ENCODE measurements at places on chromosomes 11 and 22.

DNA sequence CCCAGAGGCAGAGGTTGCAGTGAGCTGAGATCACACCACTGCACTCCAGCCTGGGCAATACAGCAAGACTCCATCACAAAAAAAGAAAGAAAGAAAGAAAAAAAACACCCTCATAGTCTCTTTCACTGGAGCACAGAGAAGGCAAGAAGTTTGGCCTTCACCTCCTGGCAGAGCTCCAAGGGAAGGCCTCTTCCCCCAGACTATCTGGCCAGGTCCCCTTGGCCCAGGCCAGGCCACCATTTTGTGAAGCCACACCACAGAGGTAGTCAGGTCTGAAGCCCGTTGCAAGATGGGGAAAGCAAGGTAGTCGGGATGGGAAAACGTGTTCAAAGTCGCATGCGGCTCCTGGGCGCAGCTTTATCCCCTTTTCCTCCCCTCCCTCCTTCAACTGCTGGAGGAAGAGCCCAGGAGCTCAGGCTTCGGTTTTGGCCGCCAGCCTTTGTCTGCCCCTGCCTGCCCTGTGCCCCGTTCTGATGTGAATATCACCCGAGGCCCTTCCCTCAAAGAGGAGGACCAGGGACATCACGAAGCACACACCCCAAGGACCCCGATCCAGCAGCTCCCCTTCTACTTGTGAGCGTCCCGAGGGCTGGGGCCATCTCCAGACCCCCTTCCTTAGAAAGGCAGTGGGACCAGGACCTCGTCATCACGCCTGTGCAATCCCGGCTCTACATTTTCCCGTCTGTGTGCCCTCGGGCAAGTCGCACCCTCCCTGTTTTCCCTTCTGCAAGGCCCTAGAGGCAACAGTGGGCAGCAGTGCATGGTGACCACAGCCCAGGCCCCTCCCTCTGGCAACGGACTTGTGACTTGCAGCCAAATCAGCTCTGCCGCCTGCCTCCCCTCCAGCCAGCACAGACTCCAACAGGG is 17.7 kb downstream of the CABP7 start:
- DNase-seq: no peak

- no peak for DNase-seq
Measured at GRCh38 chr11:3201112-3201581, 17.5 kb downstream of the MRGPRG start.

- no peak for DNase-seq
Measured at GRCh38 chr22:19265779-19266178, 25.7 kb downstream of the CLTCL1 start.

DNA sequence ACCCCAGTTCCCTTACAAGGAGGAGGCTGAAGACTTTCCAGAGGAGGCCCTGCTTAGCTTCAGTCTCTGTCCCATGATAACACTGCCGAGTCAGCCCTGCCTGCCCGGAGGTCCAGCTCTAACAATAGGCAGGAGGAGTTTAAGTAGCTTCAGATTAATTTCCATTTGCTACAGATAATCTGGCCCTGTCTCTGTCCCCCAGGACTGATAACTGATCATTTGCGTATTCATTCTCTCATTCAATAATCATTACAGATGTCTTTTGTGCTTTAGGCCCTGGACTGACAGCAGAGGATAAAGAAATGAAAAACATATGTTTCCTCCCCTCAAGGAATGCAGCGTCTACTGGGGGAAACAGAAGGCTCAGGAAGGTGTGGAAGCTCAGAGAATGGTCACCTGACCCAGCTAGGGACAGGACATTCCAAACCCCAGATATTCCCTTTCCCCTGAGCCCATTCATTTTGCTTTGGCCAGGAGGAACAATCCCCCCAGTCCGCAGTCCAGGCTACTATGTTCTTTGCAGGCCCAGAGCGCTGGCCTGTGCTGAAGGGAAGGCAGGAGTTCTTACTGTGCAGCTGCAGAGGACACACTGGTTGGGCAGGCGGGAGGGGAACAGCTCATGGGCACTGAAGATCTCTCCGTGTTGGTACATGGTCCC is 20.8 kb downstream of the CHRDL2 start:
- no peak for DNase-seq

All from COR-L47 (cell line).